Glomerular endothelial cell (primary cell): ENCODE measurements at places on chromosomes 6 and 20. TPM values are rescaled to one million over a fixed set of nuclear protein-coding genes. Genes with fewer than 3 reads are reported as not detected.

Gene TFAP2A
- 0.29 and 0.78 TPM in 2 replicates for total RNA-seq

Gene CGA
- not detected in 2 replicates for total RNA-seq

Gene MAS1
- total RNA-seq, result not detected in 2 replicates

Gene MACROD2
- total RNA-seq, result 0.58 and 0.76 TPM in 2 replicates

Gene TREML2
- not detected in 2 replicates for total RNA-seq

Gene ZC2HC1B
- not detected in 2 replicates for total RNA-seq

Gene BTNL2
- total RNA-seq, result not detected in 2 replicates

Gene MMP24
- 0.88 and 6.5 TPM in 2 replicates for total RNA-seq

Gene ANGPT4
- total RNA-seq, result not detected in 2 replicates

Gene HLA-DQB2
- not detected in 2 replicates for total RNA-seq

Gene PPP1R14C
- 1.6 and 3.0 TPM in 2 replicates for total RNA-seq

Gene FYN
- total RNA-seq, result 181 and 208 TPM in 2 replicates

Gene SIM1
- total RNA-seq, result 0.34 TPM in 1 of 2 replicates, not detected in the other

Gene GLP1R
- total RNA-seq, result not detected in 2 replicates

Gene WFDC6
- not detected in 2 replicates for total RNA-seq

Gene DNMT3B
- 2.8 and 5.8 TPM in 2 replicates for total RNA-seq

Gene LY86
- total RNA-seq, result not detected in 2 replicates

Gene E2F1
- 3.2 and 9.9 TPM in 2 replicates for total RNA-seq

Gene NEU1
- total RNA-seq, result 82.6 and 83.5 TPM in 2 replicates

Gene FAM83C
- total RNA-seq, result not detected in 2 replicates

Gene HECA
- 16.4 and 19.3 TPM in 2 replicates for total RNA-seq

Gene HSD17B8
- total RNA-seq, result 4.0 and 8.0 TPM in 2 replicates

Gene SYNJ2
- 90.2 and 104 TPM in 2 replicates for total RNA-seq

Gene TFAP2D
- total RNA-seq, result not detected in 2 replicates

Gene PIM1
- total RNA-seq, result 3.6 and 10.6 TPM in 2 replicates

Gene CD93
- 604 and 1,041 TPM in 2 replicates for total RNA-seq

Gene OSTM1
- 32.1 and 34.6 TPM in 2 replicates for total RNA-seq

Gene SGK1
- 90.3 and 116 TPM in 2 replicates for total RNA-seq

Gene BPIFB2
- total RNA-seq, result not detected in 2 replicates

Gene SLC35F1
- total RNA-seq, result not detected in 2 replicates

Gene WFDC5
- total RNA-seq, result not detected in 2 replicates

Gene KHDC1
- 2.2 and 2.9 TPM in 2 replicates for total RNA-seq

Gene DEFB124
- total RNA-seq, result not detected in 2 replicates

Gene KCNG1
- 11.5 and 23.2 TPM in 2 replicates for total RNA-seq

Gene PCSK2
- total RNA-seq, result not detected in 2 replicates

Gene TMEM74B
- 0.76 and 1.2 TPM in 2 replicates for total RNA-seq

Gene SCGN
- not detected in 2 replicates for total RNA-seq

Gene NTSR1
- 0.23 and 7.8 TPM in 2 replicates for total RNA-seq

Gene RPN2
- 299 and 312 TPM in 2 replicates for total RNA-seq

Gene ARMH2
- not detected in 2 replicates for total RNA-seq

Gene FGD2
- total RNA-seq, result not detected in 2 replicates

Gene TRIM10
- not detected in 2 replicates for total RNA-seq

Gene BTN1A1
- total RNA-seq, result not detected in 2 replicates

Gene SLC22A1
- total RNA-seq, result not detected in 2 replicates

Gene FLRT3
- total RNA-seq, result 2.0 and 5.3 TPM in 2 replicates

Gene REM1
- not detected in 2 replicates for total RNA-seq

Gene ISM1
- total RNA-seq, result 0.29 and 1.3 TPM in 2 replicates

Gene HUS1B
- 0.99 TPM in 1 of 2 replicates, not detected in the other for total RNA-seq

Gene PACRG
- total RNA-seq, result 0.23 TPM in 1 of 2 replicates, not detected in the other

Gene LY6G6C
- total RNA-seq, result not detected in 2 replicates

Gene CDH22
- total RNA-seq, result 0.06 TPM in 1 of 2 replicates, not detected in the other

Gene ALDH8A1
- total RNA-seq, result 0.10 and 0.18 TPM in 2 replicates

Gene CEP85L
- total RNA-seq, result 6.5 and 10.3 TPM in 2 replicates

Gene PTPN1
- 58.8 and 78.4 TPM in 2 replicates for total RNA-seq

Gene FHL5
- not detected in 2 replicates for total RNA-seq

Gene SRSF12
- 0.18 and 0.44 TPM in 2 replicates for total RNA-seq
